GM12864 (cell line): ENCODE measurements at places on chromosomes 4 and X.
A peak's percentile ranks its signal among the peaks of the same experiment; 100 is the strongest.

GRCh38 chr4:70994069-70994366, 569 bp downstream of the DCK start:
- DNase-seq, result no peak

DNA sequence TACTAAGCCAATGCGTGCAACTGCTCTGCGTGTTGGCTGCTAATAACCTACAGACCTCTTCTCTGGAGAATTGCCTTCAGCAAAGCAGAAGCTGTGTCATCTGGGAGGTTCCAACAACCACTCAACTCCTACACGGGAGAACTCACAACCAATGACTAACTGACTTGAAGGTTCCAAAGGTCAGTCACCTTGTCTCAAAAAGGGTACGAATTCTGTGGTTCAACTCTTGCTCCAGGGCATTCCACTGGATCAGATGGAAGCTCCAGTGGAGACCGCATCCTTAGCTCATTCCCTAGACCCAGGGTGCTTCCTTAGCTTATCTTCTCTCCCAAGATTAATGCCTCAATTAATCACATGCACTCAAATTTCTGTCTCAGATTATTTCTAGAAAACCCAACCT, 222.7 kb downstream of the CHIC2 start:
- no peak for DNase-seq

- no peak for DNase-seq
Measured at GRCh38 chr4:155615081-155615887, 51.4 kb upstream of the GUCY1A1 start.

DNA sequence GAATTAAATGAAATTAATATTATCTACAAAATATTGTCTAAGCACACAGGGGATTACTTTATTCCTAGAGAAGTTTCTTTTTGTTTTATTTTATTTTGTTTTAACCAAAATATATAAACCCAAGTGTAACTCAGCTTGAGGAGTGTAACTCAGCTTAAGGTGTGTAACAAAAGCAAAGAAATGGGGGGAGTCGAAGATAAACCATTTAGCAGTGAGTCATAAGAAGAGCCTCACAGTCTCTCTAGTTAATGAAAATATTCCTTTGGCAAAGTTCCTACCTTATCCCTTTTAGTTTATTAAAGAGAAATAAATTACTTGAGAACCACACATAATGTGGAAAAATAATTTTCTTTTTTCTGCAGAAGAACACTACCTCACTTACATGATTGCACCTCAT, 261.8 kb downstream of the KCTD8 start:
- DNase-seq, result no peak

GRCh38 chr4:77652237-77652897, 46.7 kb downstream of the CXCL13 start:
- DNase-seq, result no peak

DNA sequence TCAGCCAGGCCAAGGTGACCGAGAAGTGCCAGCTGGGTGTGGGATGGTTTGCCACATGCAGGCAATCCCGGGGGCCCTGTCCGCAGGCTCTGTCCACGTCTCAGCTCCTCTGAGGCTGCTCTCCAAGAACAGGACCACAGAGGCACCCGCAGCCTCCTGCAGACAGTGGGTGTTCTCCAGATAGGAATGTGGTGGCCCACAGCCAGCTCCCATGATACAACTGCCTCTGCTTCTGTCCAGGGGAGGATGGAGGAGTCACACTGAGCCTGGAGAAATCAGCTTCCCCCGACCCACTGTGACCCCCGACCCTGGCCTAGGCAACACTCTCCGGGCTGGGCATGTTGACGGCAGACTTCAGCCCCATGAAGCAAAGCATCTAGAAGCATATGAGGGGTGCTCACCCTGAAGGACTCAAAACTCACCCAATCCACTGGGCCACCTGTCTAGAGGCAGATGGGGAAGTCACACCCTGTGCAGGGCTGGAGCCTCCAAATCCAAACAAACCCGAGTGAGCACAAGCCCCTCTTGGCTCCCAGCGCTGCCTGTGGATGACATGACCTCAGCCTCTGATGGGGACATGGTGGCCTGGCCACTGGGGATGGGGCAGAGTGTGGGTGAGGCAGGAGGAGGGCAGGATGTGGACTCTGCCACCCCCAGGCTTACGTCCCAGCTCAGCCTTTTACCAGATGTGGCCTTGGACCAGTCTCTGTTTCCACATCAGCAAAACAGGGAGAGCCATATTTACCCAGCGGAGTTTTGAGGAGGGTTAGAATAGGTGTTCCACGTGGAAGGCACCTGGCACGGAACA, 102.3 kb downstream of the PSAPL1 start:
- no peak for DNase-seq

DNA sequence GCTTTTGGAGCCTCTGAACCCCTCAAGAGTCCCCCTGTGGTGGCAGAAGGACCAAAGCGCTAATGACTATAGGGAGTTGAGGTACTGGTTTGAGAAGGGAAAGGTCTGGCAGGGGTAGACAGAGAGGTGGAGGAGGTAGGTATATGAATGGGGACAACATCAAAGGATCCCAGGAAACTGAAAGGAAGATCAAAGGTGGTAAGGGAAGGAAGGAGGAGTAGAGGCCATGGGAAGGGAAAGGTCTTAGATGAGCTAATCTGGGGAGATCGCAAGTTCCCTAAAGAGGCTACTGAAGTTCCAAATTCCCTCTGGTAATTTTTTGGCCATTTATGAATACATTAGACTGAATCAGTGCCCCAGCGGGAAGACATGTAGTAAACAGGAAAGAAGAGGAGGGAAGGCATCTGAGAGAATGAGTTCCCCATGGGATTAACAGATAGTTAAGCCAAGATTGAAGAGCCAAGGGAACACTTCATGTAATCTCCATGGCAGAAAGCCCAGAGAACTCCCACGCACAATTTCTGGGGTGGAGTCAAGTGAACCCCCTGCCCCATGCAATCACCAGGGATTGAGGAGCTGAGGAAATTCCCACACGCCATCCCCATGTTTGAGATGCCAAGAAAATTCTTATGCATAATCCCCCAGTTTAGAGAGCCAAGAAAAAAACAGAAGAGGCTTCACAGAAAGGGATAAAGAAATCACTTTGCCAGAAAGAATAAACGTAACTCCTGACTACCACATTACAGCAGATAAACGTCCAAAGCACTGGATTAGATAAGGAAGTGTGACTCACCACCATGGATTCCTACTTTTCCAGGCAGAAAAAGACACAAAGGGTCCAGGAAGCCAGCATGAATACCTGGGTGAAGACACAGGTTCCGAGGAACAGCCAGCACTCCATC, 25.8 kb downstream of the ZNF630 start:
- no peak for DNase-seq

GRCh38 chrX:10944136-10944885, 166.8 kb upstream of the HCCS start:
- DNase-seq, result no peak

DNA sequence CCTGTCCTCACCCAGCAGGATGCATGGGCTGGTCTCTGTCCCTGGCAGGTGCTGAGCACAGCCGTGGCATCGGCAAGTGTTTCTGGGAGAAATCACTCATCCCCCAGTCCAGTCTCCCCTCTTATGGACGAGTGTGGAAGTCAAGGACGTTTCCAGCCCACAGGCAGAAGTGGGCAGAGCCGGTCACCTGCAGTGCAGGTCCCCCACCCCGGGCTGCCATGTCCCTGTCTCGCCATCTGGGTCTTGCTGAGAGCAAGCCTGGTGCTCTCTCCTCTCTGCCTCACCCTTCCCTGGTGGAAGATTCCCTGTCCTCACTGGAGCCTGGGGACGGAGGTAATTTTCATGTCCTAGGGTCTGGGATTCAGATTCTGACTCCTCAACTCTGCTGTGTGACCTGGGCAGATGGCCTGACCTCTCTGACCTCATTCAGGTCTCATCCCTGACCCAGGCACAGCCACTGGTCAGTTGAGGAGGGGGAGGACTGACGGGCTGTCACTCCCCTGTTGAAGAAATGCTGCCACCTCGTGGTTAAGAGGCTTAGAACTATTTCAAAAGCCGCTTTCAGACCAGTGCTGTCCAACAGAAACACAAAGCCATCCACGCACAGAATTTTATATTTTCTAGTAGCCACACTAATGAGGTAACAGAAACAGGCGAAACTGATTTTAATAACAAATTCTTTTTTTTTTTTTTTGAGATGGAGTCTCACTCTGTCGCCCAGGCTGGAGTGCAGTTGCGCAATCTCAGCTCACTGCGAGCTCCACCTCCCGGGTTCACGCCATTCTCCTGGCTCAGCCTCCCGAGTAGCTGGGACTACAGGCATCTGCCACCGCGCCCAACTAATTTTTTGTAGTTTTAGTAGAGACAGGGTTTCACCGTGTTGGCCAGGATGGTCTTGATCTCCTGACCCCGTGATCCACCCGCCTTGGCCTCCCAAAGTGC, 1.8 kb downstream of the CPZ start:
- peak; percentile 7 for DNase-seq

- DNase-seq, result no peak
Measured at GRCh38 chr4:913280-913618, 18.9 kb downstream of the GAK start.

DNA sequence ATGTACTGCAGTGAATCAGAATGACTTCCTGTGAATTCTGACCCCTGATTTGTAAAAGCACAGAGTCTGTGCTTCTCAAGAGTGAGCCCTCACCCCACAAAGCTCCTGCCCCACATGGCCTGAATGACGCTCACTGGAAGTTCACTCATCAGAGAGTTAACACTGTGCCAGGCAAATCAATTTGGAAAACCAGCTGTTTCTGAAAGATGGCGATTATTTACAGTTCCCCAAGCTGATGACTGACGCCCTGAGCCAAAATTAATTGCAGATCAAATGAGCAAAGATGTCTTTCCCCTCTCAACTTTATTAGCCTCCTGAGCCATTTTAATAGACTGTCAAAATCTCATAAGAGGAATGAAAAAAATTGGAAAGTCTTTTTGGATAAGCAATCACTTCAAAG, 118.0 kb downstream of the SLC2A9 start:
- no peak for DNase-seq

- no peak for DNase-seq
Measured at GRCh38 chrX:111483135-111483534, 28.3 kb upstream of the SERTM2 start.

DNA sequence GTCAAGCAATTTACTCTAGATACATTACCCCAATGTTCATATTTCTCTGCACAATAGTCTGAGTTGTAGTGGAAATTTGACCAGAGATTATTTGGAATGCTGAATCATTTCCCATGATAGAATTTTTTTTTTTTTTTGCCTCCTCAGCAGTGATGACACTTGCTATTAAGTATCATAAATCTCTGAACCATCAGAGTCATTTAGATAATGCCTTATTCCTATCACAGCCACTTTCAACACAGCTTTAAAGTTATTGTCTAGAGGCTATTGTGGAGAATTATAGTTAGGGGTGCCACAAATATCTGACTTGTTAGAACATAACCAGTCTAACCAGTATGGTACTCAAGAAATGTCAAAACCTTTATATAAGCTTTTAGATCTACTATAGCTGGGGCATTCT, 79.8 kb downstream of the LCORL start:
- no peak for DNase-seq
